Stimulated activated CD4-positive, alpha-beta T cell treated with anti-CD3 and anti-CD28 coated beads, TNF-alpha, amount 100 ng/mL, for 48 hours (primary cell): ENCODE measurements at places on chromosomes 16 and 17.
A peak's percentile ranks its signal among the peaks of the same experiment; 100 is the strongest.

DNA sequence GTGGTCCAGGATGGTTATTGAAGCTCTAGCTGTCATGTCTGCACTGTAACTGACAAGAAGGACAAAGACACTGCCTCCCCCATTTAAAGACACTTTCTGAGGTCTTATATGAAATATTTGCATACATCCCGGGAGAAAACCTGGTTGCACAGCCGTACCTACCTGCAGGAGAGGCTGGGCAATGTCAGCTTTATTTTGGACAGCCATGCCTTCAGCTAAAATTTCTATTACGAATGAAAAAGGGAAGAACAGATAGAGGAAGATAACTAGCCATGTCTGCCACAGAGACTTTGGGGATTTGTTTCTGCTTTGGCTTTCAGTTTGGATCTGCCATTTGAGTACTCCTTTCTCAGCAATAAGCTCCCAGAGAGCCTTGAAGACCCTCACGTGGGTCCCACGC lies 19.0 kb downstream of the SLC7A6 start:
- DNase-seq: no peak

DNA sequence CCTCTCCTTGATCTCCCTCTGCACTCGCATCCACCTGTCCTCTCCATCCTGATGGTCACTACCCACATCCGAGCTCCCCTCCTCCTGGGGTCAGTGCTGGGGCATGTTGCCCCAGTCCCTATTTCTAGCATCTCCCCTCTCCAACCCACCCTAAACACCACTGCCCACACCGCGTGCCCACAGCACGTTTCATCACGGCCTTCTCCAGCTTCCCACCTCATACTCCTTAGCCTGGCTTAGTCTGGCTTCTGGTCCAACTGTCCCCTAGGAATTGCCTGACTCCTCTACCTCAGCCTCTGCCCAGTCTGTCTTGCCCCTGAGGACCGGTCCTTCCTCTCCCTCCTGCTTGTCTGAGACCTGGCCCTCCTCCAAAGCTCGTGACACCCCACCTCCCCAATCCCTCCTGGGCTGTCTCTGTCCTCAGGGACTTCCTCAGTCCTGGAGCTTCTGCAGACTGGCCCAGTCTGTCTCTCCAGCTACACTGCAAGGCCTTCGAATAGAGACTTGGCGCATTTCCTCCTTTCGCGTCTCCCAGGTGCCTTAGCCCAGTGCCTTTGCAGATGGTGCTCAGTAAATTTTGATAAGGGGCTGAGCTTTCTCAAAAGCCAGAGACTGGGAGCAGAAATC lies 4.9 kb downstream of the ALOX15 start:
- DNase-seq: no peak

DNA sequence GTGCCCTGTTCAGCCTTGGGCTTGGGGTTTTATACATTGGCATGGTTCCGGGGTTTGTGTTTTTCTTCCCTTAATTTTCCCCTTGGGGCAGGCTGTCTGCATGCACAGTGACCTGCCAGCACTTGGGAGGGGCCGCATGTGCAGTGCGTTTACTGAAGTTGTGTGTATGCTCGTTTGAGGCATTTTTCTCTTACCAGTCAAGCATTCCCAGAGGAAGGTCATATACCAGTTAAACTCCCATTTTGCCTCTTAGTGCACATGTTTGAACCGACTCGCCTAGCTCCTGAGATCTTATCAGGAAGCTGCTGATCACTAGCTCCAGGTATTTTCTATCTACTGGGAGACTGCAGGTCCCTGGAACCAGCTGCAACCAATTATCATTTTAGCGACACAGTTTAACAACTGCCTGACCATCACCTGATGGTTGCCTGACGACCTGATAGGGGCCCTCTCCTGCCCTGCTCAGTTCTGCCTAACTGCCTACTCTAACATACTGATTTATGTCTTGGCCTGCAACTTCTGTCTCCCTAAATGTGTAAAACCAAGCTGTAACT lies 51.4 kb downstream of the MFSD11 start:
- DNase-seq: no peak

- DNase-seq: no peak
These were observed 622 bp upstream of the CCL16 start for GRCh38 chr17:35981908-35982330.

DNA sequence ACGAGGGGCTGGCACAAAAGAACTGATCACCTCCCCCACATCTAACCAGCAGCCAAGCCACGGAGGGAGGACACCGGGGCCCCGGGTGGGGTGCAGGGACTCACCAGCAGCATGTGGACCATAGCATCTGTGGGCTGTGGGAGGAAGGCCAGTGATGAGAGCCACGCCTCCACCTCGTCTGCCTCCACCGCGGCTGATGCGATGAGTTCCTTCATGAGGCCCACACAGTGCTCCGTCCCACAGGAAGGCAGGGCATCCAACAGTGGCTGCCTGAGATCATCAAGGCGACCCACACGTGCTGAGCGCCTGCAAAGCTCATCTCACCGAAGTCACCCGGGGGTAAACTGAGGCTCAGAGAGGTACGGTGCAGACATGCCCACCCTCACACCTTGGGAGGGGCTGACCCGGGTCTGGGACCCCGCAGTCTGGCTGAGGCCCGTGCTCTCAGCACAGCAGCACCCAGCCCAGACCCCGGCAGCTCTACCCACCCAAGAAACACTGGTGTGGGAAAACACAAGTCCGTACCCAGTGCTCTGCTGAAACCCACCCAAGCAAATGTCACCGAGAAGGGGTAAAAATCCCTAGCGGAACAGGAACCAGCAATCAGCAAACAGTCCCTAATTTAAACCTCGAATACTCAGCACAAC lies 85.9 kb downstream of the LITAF start:
- no peak for DNase-seq

DNA sequence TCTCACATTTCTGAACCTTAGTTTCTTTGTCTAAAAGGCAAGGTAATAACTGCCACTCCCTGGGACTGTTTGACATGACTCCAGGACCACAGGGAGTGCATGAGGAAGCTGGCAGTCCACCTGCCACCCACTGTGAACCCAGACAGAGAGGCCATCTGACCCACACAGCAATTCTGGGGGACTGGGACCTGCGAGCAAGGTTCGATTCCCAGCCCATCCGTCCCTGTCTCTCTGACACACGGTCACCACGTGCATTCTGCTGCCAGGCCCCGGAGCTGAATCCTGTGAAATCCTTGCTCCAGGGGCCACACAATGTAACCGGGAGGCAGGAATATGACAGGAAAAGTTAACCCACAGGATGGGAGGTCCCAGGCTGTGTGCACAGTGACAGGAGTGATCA lies 218.8 kb upstream of the FOXF1 start:
- DNase-seq: no peak

DNA sequence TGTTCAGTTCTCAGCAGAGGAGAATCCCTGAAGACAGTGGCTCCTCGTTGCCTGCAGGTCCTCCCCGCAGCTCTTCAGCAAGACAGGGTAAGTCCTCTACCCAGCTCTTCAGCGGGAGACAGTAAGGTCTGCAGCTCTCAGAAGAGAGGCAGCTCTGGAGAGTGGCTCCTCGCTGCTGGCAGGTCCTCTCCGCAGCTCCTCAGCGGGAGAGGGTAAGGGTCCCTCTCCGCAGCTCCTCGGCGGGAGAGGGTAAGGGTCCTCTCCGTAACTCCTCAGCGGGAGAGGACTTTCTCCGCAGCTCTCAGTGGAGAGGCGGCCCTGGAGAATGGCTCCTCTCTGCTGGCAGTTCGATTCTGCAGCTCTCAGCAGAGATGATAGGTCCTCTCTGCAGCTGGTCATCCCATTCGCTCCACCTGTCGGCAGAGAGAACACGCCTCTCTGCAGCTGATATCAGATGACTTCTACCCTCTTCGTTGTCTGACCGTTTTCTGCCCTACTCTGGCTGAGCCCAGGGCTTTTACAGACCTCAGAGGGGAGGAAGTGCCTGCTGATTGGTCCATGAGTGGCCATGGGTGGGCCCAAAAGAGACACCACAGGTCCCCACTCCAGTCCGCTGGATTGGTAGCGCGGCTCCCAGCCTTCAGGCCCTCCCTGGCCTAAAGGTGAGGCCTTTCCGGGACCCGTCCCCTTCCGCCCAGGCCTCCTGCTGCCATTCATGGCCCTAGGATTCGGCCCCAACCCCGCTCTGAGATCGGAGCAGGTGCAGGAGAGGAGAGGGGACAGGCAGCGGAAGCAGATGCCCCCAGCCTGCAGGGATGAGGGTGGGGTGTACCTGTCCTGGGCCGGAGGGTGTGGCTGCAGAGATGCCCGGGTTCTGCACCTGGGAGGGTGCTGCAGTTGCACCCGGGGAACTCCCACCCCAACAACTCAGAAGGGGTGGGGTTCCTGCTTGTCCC lies 11.9 kb upstream of the SHCBP1 start:
- DNase-seq: no peak

GRCh38 chr16:4790261-4790660 lies 2.1 kb upstream of the SEPTIN12 start:
- DNase-seq: no peak

GRCh38 chr16:27243725-27244362 lies 24.7 kb downstream of the NSMCE1 start:
- no peak for DNase-seq

DNA sequence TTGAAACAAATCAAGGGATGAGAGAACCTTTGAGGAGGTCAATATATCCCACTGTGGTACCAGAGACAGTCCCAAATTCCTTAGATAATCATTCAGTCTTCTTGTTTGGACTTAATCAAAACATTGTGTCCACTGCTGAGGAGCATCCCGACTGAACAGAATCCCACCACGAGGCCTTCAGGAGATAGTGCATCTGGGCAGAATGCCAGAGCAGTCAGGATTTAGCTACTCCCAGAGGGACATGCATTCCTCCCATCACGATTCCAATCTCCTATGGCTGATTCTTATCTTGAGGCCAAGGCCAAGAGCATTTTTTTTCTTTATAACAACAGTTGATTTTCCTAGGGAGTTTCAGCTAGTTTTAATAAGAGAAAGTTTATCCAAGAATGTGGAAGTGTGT lies 87.4 kb upstream of the COX10 start:
- DNase-seq: no peak

DNA sequence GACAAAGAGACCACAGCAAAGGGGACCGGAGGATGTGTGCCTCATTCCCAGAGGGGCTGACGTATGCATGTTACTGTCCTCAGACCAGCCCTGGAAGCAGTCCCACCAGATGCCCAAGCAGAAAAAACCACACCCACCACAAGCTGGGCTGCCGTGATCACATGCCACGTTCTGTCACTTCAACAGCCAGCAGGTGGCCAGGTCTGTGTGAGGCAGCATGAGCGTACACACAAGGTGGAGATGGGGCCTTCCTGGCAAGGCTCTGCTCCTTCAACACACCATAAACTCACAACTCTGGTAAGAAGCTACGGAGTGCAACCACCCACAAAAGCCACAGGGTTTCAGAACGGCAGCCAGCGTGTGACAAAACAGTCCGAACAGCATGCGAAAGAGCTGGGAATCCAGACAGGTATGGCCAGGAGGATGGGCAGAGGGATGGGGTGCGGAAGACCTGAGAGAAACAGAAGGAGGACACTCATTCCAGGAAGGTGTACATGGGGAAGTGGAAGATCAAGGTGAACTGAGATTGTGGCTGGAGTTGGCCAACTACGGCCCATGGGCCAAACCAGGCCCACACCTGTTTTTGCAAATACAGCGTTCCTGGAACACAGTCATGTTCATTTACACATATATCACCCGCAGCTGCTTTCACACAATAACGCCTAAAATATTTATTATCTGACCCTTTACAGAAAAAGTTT lies 27.9 kb downstream of the MBTPS1 start:
- DNase-seq: peak; percentile 15

DNA sequence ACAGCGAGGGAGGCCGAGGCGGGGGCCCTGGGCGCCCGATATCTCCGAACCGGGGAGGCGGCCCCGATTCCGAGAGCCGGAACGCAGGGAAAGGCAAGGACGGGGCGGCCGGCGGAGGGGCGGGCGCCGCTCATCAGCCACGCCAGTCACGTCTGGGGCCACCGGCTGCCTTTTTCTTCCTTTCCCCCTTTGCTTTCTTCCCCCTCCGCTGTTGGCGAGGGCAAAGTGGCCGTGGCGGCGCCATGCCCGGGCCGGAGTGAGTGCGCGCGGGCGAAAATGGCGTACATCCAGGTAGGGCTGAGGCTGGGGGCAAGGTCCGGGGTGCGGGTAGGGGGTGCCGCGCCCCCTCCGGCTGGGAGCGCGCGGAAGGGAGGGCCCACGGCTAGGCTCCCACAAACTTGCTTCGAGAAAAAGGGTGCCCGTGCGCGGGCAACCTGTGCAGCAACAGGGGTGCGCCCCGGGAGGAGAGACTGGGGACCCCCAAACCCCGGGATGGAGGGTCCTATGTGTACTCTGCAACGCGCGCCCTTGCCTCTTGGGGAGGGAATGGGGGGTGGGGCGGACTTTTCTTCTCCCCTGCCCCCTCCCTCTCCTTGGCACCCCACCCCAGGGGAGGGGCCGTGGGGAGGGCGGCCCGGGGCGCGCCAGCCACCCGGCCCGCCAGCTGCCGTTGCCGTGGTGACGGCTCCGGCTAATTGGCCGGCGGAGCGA lies 486 bp downstream of the SYT17 start:
- no peak for DNase-seq

- no peak for DNase-seq
These were observed 8.8 kb downstream of the PRSS22 start for GRCh38 chr16:2848933-2849725.

DNA sequence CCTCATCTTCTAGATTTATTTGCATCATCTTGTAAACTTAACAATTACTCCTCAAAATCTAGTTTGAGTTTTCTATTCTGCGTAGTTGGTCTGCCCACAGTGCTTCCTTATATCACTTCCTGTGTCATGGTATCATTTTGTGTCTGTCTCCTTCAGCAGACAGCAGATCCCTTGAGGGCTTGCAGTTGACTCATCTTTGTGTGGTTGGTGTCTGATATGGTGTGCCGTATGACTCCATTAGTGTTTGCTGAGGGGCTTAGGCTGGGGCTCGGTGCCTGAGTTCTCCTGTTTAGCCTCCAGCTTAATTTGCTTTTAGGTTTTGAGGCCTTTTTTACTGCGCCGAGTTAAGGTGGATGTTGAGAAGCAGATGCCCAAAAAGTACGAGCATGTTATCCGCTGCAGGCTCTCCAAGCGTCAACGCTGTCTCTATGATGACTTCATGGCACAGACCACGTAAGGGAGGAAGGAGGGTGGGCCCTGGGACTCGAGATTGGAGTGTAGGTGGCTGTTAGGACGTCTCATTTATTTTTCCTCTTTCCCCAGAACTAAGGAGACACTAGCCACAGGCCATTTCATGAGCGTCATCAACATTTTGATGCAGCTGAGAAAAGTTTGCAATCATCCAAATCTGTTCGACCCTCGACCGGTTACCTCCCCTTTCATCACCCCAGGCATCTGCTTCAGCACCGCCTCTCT lies 16.9 kb downstream of the SRCAP start:
- DNase-seq: peak; percentile 27

GRCh38 chr17:69047368-69048263 lies 13.1 kb downstream of the ABCA9 start:
- no peak for DNase-seq

- no peak for DNase-seq
These were observed 216.7 kb downstream of the PMP22 start for GRCh38 chr17:15048381-15048780.

GRCh38 chr17:2071455-2072281 lies 16.8 kb downstream of the HIC1 start:
- no peak for DNase-seq

- DNase-seq: no peak
These were observed 12.2 kb upstream of the LPCAT2 start for GRCh38 chr16:55496509-55497145.
